ENCODE measurements at places on chromosomes 3 and 15.

DNA sequence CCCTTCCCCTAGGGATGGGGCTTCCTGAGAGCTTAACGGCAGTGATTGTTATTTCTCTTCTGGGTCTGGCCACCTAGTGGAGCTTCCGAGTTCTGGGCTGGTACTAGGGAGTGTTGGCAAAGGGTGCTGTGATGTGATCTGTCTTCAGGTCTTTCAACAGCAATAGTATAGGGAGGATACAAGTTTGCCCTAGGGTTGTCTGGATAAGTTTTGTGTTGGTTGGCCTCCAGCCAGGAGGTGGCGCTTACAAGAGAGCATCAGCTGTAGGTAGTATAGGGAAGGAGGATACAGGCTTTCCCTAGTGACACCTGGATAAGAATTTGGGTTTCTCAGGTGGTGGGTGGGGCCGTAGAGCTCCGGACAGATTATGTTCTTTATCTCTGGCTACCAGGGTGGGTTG, 19.2 kb upstream of the CPOX start:
- no peak for DNase-seq

- DNase-seq = no peak
Observed at GRCh38 chr3:24400015-24400414, 94.6 kb downstream of the THRB start.

- no peak for DNase-seq
Observed at GRCh38 chr15:71447328-71448250, 332.3 kb downstream of the THSD4 start.

DNA sequence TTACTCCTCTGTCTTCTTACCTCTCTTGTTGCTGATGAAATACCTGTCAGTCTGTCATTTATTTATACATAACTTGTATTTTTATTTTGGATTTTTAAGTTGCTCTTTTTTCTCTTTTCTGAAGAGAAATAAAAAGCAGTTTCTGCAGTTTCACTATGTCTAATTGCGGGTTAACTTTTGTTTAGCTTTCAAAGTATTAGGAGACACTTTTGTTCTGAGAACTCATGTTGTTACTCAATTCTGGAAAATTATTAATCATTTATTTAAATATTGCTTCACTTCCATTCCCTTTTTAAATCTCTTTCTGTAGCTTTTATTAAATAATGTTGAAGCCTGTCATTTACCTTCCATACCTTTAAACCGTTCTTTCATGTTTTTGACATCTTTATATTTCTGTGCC, 29.2 kb downstream of the MYLK start:
- no peak for DNase-seq

Measured in osteocyte (in vitro differentiated cells).